Thoracic aorta endothelial cell (primary cell): ENCODE measurements at places on chromosomes 13 and 19. TPM values are rescaled to one million over a fixed set of nuclear protein-coding genes. Genes with fewer than 3 reads are reported as not detected.

The LGALS14 gene
- not detected in 2 replicates for total RNA-seq

The LRRC25 gene
- not detected in 2 replicates for total RNA-seq

The OR7A5 gene
- not detected in 2 replicates for total RNA-seq

The MIA gene
- total RNA-seq = not detected in 2 replicates

The GSX1 gene
- total RNA-seq = not detected in 2 replicates

The BRD4 gene
- 29.4 and 38.1 TPM in 2 replicates for total RNA-seq

The SLC35E1 gene
- total RNA-seq = 31.5 and 40.2 TPM in 2 replicates

The ZNF274 gene
- 19.2 and 23.0 TPM in 2 replicates for total RNA-seq

The VAV1 gene
- not detected in 2 replicates for total RNA-seq

The EDNRB gene
- total RNA-seq = 0.22 and 1.7 TPM in 2 replicates

The SIGLEC8 gene
- not detected in 2 replicates for total RNA-seq

The SIAH3 gene
- total RNA-seq = not detected in 2 replicates

The CNMD gene
- not detected in 2 replicates for total RNA-seq

The LILRB1 gene
- not detected in 2 replicates for total RNA-seq

The MARK4 gene
- total RNA-seq = 17.7 and 18.1 TPM in 2 replicates

The VPS36 gene
- total RNA-seq = 44.5 and 46.9 TPM in 2 replicates

The ZNF135 gene
- 0.14 and 0.80 TPM in 2 replicates for total RNA-seq

The ZNF473 gene
- total RNA-seq = 7.4 and 9.2 TPM in 2 replicates

The VSTM2B gene
- total RNA-seq = not detected in 2 replicates

The DLL3 gene
- 0.43 and 0.66 TPM in 2 replicates for total RNA-seq

The C13orf42 gene
- not detected in 2 replicates for total RNA-seq

The ZNF626 gene
- 13.5 and 14.2 TPM in 2 replicates for total RNA-seq

The FGF14 gene
- under 0.01 TPM in 2 replicates for total RNA-seq

The CLIP3 gene
- total RNA-seq = 4.3 and 6.6 TPM in 2 replicates

The TYROBP gene
- not detected in 2 replicates for total RNA-seq

The ZNF490 gene
- 8.8 and 9.4 TPM in 2 replicates for total RNA-seq

The IGSF23 gene
- not detected in 2 replicates for total RNA-seq

The LILRA2 gene
- not detected in 2 replicates for total RNA-seq

The CDC37 gene
- 237 and 265 TPM in 2 replicates for total RNA-seq

The FXYD3 gene
- not detected in 2 replicates for total RNA-seq

The KCNJ14 gene
- 0.57 and 0.66 TPM in 2 replicates for total RNA-seq

The RYR1 gene
- under 0.01 TPM in 1 of 2 replicates, not detected in the other for total RNA-seq

The LILRB2 gene
- not detected in 2 replicates for total RNA-seq

The ACOD1 gene
- total RNA-seq = not detected in 2 replicates

The SHD gene
- not detected in 2 replicates for total RNA-seq

The GRIN3B gene
- 0.43 and 0.80 TPM in 2 replicates for total RNA-seq

The SLC6A16 gene
- total RNA-seq = 0.65 and 1.3 TPM in 2 replicates

The C19orf33 gene
- total RNA-seq = 9.8 and 14.8 TPM in 2 replicates

The PCDH9 gene
- 4.5 and 10.5 TPM in 2 replicates for total RNA-seq

The PPP1R37 gene
- 27.6 and 31.0 TPM in 2 replicates for total RNA-seq

The WASF3 gene
- 23.0 and 24.3 TPM in 2 replicates for total RNA-seq

The GATAD2A gene
- total RNA-seq = 77.1 and 92.2 TPM in 2 replicates

The KASH5 gene
- total RNA-seq = not detected in 2 replicates

The CD33 gene
- not detected in 2 replicates for total RNA-seq

The NCR1 gene
- total RNA-seq = not detected in 2 replicates

The VMAC gene
- 3.5 and 3.7 TPM in 2 replicates for total RNA-seq

The ACTMAP gene
- total RNA-seq = 1.3 and 1.9 TPM in 2 replicates
